ENCODE measurements at places on chromosomes 4 and X.

DNA sequence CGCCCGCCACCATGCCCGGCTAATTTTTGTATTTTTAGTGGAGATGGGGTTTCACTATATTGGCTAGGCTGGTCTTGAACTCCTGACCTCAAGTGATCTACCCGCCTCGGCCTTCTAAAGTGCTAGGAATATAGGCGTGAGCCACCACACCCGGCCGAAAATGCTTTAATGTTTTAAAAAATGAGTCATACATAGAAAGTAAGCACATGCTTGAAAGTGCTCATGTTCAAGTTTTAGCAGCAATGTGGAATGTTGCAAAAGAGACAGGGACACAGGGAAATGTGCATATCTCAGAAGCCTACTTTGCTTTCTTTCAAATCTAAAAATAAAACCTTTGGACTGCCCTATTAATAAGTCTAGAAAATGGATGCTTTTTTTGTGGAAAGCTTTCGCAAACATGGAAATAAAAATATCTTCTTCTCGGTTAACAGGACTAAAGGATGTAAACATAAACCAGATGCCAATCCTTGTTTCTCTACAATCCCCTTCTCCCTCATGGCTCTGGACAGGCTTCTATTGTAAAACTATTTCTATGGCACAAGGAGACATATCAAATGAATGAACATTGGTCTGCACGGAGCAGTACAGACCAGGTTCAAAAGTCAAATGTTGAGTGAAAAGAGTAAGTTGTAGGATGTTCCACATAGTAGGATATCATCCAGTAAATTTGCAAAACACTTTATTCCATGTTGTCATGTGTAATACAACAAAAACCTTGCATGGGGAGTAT lies 15.0 kb downstream of the MECP2 start:
- no peak overlapping the region for H3K4me3 ChIP-seq
- peaks cover 19% of the 10 kb centered on the region for H3K36me3 ChIP-seq
- DNase-seq = no peak
- peak overlapping the region; percentile 62 for H3K27ac ChIP-seq
- H3K4me1 ChIP-seq = peaks cover 1% of the 10 kb centered on the region
- no peaks in the 10 kb centered on the region for H3K27me3 ChIP-seq

DNA sequence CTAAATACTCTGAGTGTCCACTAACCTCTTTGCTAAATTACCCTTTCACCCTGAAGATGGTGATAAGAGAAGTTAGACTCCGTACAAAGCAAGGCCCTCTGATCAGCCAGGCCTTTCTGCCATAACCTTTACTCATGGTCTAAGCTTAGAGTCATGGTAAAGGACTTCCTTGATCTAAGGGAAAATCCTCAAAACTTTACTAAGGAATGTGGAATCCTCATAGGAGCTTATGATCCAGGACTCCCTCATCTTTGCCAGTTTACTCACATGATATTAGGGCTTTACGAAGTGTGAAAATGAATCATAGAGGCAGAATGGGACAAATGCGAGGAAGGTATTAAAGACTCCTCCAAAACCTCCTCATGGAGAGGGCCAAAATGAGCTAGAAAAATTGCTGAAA lies 7.9 kb upstream of the FAM13A start:
- no peaks in the 10 kb centered on the region for H3K27me3 ChIP-seq
- no peak overlapping the region for H3K4me3 ChIP-seq
- no peak overlapping the region for H3K27ac ChIP-seq
- DNase-seq = no peak
- H3K4me1 ChIP-seq = no peaks in the 10 kb centered on the region

DNA sequence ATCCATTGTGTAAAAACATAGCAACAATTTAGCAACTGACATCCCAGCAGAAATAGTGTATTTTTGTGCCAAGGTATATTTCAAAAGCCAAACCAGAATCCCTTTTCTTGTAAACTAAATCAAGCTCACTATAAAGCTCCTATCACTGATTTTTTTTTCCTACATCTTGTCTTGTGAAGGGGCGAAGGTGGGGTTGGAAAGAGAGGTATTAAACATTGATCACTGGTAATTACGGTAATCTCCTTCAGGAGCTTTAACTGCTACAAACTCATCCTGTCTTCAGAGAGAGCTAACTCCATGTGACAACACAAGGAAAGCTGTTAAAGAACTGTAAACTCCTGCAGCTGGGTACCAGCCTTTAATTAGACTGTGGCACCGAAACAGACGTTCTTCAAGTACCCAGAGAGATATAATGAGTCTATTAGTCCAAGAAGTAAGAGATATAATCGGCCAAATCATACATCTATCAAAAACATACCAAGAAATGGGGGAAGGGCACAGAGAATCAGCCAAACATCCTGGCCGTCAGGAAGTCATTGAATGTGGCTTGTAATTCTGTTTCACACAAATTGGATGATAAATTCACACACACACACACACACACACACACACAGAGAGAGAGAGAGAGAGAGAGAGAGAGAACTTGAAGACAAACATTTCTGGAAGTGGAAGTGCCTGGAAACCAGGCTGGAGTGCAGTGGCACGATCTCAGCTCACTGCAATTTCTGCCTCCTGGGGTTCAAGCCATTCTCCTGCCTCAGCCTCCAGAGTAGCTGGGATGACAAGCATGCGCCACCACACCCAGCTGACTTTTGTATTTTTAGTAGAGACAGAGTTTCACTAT lies 111.9 kb upstream of the PPARGC1A start:
- no peak overlapping the region for H3K4me3 ChIP-seq
- H3K27me3 ChIP-seq = peaks cover 23% of the 10 kb centered on the region
- peaks cover 29% of the 10 kb centered on the region for H3K4me1 ChIP-seq
- H3K27ac ChIP-seq = no peak overlapping the region
- no peaks in the 10 kb centered on the region for H3K36me3 ChIP-seq

- H3K27ac ChIP-seq = peak overlapping the region; percentile 43
- H3K4me1 ChIP-seq = peaks cover 14% of the 10 kb centered on the region
- H3K4me3 ChIP-seq = no peak overlapping the region
- no peak for DNase-seq
Observed at GRCh38 chr4:158051401-158052235, 121.2 kb downstream of the GASK1B start.

DNA sequence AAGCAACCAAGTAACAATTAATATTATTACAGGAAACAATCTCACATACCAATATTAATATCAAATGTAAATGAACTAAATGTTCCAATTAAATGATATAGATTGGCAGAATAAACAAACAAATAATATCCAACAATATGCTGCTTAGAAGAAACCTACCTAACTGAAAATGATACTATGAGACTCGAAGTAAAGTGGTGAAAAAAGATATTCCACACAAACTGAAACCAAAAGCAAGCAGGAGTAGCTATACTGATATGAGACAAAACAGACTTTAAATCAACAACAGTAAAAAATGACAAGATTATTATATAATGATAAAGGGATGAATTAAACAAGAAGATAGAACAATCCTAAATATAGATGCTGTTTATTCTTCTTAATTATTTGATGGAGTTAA lies 140.1 kb downstream of the SPANXN4 start:
- DNase-seq = no peak
- H3K27me3 ChIP-seq = no peaks in the 10 kb centered on the region
- no peak overlapping the region for H3K27ac ChIP-seq
- H3K4me1 ChIP-seq = no peaks in the 10 kb centered on the region
- H3K4me3 ChIP-seq = no peak overlapping the region
- H3K36me3 ChIP-seq = no peaks in the 10 kb centered on the region

Data from mesothelial cell of epicardium (in vitro differentiated cells).